ENCODE measurements at places on chromosomes 4 and X.

DNA sequence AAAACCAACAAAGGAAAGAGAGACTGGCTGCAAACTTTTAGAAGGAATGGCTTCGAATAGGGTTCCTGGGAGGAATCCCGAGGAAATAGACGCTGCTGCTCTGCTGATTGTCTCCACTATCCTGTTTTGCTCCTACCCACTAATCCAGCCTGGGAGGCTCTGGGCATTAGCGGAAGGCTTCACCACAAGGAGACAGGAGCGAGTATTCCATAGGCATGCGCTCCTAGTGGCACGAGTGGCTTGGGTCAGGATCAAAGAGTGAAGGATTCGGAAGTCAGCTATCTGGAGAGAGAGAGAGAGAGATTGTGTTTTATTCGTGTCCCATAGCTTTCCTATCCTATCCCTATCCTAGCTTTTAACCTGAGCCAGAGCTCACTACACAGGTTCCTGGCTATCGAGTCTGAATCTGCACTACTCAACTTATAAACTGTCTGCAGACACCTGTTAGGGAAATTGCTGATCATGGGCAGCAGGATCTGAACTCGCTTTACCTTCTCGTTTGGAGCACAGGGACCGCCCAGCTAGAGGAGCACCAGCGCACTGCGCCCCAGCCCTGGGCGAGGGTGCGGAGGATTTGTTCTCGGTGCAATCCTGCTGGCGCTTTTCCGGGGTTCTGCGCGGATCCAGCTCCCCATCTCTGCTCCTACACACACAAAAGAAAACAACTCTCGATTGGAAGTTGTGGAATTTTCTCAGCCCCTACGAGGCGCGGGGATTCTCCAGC is 740 bp upstream of the NPY2R start:
- DNase-seq: no peak

DNA sequence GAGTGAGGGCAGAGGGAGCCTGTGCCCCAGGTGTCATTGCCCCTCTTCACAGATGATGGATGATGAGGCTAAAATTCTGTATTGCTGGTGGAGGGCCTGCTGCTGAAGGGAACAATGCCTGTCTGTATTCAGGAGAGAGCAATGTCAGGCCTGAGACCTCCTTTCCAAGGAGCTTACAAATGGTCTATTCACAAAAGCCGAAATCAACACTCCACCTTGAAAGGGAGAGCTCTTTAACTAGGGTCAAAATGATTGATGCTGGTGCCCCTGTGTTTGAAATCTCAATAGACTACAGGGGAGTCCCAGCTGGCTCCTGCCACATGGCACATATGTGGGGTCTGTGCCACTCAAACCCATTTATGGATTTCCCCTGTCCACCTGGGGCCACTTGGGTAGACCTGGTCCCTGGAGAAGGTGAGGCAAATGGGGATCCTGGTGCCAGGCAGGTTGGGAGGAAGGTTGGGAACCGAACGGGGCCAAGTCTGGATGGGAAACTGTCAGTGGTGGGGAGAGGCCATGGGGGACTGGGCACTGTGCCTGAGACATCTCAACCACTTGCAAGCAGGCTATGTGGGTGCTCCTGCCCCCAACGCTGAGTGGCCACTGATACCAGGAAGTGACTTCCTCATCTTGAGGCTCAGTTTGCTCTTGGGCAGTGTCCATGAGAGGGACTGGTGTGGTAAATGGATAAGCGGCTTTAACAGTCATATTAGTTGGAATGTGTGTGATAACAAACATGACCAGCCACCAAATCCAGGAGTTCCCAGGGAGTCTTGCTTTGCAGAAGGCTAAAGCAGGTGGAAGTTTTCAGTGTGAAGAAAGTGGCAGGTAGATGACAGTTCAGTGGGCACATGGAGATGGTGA is 223.8 kb upstream of the PSAPL1 start:
- DNase-seq: no peak

DNA sequence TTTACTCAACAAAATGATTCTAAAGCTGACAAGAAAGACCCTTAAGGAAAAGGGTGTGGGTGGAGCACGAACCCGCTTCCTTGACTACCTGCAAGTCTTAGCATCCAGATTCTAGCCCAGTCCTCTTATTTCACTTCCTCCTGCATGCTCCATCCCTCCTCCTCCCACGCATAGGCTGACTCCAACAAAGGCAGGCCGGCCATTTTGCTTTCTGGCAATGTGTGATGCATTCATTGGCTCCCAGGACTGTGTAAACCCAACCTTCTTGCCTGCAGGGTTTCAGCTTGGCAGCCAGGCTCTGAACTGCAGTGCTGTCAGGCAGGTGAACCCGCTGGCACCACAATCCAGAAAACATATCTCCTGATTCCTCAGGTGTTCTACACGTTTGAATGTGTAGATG is 39.3 kb downstream of the RTL9 start:
- no peak for DNase-seq

DNA sequence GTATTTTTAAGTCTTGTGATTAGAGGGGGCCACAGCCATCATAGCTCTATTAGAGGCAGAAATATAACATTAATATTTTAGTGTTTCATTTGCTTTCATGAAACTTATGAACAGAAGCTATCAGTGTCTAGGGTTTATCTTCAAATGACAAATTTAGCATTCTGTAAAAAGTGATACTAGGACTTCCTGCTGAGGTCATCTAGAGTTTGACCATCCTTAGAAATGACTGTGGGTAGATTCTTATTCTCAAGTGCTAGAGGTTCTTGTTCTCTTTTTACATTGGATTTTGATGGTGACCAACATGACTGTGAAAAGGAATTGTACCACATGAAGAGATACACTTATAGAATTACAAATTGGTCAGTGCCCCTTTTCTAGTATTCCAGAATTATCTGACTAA is 568.6 kb downstream of the RPA4 start:
- DNase-seq: no peak

DNA sequence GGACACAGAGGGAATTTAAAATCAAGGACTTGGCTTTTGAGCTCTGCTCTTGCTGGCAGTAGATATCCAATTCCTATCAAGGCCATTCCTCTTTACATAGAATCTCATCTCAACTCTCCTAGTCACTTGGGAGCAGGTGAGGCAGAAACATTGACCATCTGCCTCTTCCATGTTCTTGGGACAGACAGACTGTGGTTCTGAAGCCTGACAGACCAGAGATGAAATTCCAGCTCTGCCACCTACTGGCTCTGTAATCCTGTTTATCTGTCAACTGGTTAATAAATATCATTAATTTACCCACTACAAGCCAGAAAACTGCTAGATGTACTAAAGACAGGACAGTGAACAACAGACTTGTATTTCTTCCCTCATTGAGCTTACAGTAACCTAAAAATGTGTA is 300.8 kb downstream of the ADGRL3 start:
- DNase-seq: no peak

DNA sequence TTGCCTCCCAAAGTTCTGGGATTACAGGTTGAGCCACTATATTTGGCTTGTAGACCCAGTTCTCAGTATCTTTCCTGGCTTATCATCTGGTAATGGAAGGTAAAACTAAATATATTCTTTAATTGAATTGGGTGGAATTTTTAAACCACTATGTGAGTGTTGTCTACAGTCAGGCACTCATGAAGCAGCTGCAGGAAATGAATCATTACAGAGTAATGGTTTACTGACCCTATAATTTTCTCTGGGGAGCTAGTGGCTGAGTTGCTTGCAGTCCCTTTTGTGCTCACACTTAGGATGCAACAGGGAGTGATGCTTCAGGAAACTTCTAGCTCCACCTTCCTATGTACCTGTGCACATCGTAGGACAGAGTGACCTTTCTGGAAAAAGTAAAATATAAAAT is 4.1 kb upstream of the UGT2B7 start:
- DNase-seq: no peak

GRCh38 chr4:127441571-127441970 is 191.2 kb upstream of the INTU start:
- DNase-seq: no peak

- DNase-seq: no peak
These were observed 208.6 kb upstream of the SLC7A11 start for GRCh38 chr4:138450546-138451275.

- no peak for DNase-seq
These were observed 520 bp upstream of the SRP72 start for GRCh38 chr4:56466910-56467283.

DNA sequence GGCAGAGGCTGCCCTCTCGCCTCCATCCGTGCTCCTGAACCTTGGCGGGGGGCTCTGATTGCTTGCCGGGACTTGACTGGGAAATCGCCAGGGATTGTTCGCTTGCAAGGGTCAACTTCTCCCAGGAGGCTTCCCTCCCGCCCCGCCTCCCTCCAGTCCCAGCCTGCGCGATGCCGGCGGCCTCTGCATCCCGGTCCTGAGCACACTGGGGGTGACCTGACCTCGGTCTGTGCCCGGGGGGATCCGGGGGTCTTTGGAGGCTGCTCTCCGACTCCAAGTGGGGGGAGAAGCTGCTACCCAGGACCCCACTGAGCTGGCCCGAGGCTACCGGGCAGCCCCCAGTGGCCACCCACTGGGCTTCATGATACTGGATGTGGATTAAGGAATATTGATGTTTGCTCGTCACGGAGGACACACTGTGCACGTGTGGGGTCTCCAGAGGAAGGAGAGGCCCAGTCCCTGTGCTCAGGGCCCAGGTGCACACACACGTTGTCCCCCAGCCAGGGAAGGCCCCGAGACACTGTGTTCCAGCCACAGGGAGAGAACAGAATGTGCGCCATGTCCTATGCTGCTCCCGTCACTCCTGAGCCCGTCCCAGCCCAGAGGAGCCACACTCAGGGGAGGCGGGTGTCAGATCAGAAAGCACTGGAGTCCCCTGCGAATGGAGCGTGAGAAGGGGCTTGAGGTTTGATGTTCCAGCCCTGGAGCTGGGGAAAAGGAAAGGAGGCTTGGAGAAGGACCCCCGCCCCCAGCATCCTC is 55.9 kb upstream of the NKX1-1 start:
- no peak for DNase-seq

DNA sequence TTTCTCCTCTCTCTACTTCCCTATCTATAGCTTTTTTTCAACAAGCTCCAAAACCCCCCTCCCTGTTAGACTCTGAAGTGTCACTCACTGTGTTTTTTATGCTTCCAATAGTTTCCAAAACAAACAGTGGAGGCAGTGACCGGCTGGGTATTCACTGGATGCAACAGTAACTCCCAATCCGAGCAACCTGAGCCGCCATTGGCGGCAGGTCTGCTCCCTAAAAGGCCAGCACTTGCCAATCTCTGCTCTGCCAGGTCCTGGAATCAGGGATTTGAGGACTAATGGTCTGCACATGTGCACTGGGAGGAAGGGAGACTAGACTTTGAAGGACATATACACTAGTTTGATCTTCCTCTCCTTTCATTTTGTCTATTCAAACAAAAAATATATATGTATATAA is 7.1 kb downstream of the TBX22 start:
- no peak for DNase-seq

- DNase-seq: no peak
These were observed 11.2 kb downstream of the ARX start for GRCh38 chrX:25004485-25005032.

GRCh38 chr4:150411520-150411919 is 170.4 kb upstream of the MAB21L2 start:
- no peak for DNase-seq

DNA sequence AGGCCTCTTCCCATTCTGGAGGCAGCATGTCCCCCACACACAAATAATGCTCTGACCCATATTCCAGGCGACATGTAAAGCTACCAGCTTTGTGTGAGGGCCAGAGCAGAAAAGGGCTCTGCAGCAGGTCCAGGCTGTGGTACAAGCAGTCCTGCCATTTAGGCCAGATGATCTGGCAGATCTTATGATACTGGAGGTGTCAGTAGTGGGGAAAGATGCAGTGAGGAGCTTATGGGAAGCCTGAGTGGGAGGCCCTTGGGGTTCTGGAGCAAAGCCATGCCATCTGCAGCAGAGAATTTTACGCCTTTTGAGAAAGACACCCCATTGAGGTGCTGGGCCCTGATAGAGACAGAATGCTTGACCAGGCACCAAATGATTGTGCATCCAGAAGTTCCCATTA is 7.7 kb downstream of the SYN1 start:
- DNase-seq: no peak

DNA sequence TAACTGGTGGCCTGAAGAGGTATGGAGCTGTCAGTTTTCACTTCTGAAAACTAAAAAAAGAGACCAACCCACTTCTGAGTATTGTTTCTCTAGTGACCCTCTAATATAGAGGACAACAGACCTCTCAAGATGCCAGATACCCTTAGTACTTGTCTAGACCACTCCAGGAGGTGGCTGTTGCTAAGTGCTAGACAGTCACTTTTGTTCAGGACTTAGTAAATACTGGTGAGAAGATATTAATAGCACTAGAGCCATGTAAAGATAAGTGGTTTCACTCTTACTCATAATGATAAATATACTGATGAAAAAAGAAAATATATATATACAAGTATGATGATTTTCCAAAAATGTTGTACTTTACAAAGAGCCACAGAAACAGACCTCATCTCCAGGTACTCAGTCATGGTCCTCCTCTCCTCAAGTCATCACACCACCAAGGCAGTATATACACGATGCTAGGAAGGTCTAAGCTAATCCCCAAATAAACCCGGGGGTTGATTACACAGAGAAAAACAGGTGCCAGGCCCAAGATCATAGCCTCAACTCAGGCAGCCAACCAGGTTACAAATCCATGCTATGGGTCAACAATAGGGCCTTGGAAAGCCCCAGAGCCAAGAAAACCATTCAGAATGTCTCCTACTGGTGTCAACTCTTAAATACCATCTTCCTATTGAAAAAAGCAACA is 66.9 kb downstream of the ARHGEF9 start:
- no peak for DNase-seq

DNA sequence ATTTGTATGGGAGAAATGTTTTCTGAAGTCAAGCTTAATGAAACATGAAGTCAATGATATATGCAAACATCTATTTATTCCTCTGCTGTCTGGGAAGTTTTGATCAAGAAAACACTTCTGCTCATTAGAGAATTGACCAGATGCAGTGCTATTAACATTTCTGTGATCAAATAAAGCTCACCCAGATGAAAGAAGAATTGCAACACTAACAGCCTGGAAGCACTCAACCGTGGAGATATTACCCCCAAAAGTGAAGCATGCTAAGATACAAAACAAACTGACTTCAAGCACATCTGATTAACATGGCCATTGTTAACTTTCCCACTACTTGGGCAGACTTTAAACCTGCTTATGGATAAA is 73.7 kb upstream of the GUCY1A1 start:
- DNase-seq: no peak

DNA sequence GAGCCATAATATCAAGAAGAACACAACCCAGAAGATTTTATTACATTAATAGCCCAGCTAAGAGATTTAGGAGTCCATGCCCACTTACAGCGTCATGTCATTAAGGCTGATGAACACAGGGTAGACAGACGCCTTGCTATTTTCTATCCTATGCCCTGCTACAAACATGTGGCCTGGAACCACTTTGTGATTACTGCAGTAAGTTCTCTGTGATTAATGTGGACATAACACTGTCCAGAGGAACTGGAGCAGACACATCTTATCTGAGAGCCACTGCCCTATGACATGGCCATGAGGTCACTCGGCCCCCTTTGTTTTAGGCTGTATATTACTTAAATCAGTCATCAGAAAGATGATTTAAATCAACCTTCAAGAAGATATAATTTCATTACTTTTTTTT is 211.7 kb downstream of the MAML3 start:
- no peak for DNase-seq

DNA sequence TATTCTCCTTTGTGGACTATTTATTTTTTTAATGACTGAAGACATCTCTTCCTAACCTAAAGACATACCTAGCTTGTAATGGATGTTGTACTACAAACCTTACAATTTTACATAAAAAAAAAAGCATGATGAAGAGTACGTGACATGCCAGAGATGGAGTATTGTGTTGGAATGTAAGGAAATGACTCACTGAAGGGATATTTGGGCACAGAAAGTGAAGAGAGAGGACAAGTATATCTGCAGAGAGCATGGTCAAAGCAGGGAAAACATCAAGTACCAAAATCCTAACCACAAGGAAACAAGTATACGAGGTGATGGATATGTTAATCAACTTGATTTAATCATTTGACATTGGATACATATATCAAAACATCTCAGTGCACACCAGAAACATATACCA is 1051.4 kb upstream of the PRKX start:
- no peak for DNase-seq
